ENCODE measurements at places on chromosomes 3 and 15.

DNA sequence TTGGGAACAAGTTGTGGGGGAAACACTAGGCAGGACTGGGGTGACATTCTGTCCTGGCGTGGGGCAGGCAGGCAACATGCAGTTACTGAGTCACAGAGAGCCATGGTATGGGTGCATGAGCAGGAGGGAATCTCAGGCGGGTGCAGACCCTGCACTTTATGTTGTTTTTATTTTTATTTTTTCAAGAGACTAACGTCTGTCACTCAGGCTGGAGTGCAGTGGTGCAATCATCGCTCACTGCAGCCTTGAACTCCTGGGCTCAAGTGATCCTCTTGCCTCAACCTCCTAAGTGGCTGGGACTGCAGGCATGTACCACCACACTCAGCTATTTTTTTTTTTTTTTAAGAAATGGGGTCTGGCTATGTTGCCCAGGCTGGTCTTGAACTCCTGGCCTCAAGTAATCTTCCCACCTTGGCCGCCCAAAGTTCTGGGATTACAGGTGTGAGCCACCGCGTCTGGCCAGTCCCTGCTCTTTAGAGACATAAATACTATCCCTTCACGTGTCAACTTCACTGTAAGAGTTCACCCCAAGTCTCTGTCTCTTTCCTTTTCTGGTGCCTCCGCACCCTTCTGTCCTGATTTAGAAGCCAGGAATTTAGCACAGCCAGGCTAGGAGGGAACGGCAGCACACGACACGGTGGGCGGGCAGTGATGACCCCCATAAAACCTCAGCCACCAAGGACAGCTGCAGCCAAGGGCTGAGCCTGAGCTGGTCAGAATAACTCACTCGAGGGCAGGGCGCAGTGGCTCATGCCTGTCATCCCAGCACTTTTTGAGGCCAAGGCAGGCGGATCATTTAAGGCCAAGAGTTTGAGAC, 72.8 kb upstream of the IQSEC1 start:
- DNase-seq = no peak

GRCh38 chr3:122912772-122913538, 114.6 kb downstream of the SEMA5B start:
- DNase-seq = no peak

- DNase-seq = peak; percentile 60
Measured at GRCh38 chr3:197750396-197750831, 731 bp downstream of the FYTTD1 start.

DNA sequence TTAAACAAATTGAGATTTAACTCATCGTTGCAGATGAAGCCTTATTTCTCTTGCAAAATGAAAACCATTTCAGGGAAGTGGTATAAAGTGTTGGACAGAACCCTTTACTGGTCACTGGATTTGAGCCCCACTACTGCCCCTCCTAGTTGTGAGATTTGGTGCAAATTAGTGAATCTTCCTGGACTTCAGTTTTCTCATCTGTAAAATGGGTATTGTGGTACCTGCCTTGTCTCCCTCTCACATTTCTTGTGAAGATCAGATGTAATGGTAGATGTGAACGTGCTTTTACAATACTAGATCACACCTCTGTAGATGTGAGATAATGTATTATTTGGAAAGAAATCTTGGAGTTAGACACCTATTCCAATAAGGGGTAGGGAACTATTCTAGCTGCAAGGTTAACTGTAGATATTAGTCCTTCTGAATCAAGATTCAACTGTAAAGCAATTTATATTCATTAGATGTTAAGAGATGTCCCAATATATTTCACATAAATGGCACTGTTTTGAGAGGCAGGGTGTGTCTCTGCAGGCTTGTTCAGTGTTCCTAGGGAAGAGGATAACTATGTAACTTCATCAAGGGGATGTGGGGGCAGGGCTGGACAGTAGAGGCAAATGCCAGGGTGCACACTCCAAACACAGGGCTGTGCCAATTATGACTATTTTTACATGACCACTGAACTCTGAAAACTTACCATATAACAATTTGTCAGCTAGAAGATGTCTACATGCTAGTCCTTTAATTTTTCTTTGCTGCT, 112.4 kb upstream of the PFN2 start:
- no peak for DNase-seq

- no peak for DNase-seq
Measured at GRCh38 chr15:41881920-41882688, 11.7 kb downstream of the SPTBN5 start.

DNA sequence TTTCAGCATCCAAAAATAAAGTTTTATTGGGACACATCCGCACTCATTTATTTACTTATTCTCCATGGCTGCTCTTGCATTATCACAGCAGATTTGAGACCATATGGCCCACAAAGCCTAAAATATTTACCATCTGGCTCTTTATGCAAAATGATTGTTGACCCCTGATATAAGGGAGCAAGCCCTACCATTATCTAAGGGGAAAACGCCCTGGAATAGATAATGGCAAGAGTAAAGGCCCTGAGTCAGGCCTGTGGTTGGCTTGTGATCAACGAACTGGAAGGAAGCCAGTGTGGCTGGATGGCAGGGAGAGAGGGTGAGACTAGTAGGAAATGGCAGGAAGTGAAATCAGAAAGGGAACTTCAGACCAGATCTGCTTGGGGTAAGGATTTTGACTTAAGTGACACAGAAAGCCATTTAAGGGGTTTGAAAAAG, 24.6 kb upstream of the DMXL2 start:
- DNase-seq = no peak

- no peak for DNase-seq
Measured at GRCh38 chr3:145032791-145033190, 1061.2 kb downstream of the DIPK2A start.

DNA sequence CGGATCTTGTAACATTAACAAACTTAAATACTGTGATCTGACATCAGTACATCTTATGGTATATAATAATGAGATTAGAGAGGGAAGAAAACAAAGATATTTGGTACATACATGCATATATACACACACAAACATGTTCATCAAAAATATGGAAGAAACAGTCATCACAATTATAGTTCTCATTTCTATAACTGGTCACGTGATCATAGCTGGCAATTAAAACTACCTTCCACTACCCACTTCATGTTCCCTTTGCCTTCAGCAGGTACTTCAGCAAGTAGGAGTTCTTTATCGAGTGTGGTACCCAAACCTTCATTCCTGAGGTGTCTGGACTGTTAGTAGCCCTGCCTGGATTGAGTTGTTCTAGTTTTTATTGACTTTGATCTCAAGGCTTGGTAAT, 70.9 kb upstream of the ALDH1A3 start:
- DNase-seq = no peak

GRCh38 chr3:17201538-17201937, 316.8 kb downstream of the PLCL2 start:
- DNase-seq = no peak

GRCh38 chr3:13174011-13174802, 101.0 kb upstream of the IQSEC1 start:
- DNase-seq = no peak

- no peak for DNase-seq
Measured at GRCh38 chr3:37997342-37997741, 6.8 kb downstream of the VILL start.

GRCh38 chr3:77571971-77572715, 532.2 kb downstream of the ROBO2 start:
- DNase-seq = no peak

DNA sequence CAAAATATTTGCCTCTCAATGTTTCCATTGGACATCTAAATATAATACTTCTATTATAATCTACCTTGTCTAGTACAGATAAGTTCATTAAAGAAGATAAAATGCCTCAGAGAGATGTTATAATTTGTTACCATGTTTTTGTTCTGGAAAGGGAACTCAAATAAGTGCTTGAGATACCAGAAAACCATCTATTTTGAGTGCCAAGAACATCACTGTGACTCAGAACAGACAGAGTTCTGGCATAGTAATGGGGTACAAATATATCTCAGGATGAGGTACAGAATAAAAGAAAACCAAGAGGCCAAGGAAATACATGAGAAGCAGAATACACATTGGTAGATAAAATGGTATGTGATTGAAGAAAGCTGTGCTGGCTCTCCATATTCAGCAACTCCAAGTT, 58.9 kb downstream of the IMPG2 start:
- no peak for DNase-seq

DNA sequence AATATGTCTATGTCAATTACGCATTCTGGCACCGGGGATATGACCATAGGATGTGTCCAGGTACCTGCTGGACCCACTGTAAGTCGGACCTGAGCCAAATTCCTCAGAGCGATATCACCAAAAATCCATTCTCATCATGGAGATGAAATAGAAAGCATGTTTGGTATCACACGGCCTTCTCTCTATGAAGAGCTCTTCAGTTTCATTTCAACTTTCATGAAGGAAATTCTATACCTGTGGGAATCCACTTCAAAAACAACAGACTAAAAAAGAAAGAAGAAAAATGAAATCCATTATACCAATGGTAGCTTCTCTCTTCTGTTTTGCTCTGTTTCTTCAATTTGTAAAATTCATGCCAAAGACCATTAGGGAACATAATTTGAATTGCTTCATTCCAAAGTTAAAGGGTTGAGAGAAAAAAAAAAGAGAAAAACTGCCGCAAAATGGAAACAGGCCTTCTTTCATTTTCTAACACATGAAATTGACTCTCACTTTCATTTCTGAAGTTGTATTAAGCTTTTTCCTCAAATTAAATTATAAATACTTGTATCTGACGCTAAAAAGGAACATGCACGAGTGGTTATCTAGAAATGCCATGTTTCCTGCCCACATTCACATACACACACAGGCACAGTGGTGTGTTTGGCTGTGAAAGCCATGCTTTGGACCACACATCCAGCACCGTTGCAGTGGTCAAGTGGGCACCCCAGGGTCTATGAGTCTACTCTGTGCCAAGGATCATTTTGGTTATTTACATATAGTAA, 46.9 kb upstream of the DIPK2A start:
- no peak for DNase-seq

DNA sequence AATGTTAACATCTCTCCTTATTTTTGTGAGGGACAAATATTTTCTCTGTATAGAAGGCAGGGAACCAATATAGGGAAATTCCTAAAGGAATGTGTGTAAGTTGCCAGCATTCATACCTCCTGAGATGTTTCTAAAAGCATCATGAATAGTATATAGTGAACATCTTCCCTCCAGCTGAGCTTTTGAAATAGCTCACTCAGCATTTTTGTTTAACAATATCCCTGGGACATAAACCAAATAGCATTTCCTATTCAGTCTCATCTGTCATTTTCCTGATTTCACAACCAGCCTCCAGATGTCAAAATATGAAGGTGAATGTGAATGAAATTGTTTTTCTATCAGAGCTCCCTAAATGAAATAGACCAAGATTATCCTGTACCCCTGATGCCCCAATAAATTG, 137.2 kb downstream of the PPM1L start:
- no peak for DNase-seq

DNA sequence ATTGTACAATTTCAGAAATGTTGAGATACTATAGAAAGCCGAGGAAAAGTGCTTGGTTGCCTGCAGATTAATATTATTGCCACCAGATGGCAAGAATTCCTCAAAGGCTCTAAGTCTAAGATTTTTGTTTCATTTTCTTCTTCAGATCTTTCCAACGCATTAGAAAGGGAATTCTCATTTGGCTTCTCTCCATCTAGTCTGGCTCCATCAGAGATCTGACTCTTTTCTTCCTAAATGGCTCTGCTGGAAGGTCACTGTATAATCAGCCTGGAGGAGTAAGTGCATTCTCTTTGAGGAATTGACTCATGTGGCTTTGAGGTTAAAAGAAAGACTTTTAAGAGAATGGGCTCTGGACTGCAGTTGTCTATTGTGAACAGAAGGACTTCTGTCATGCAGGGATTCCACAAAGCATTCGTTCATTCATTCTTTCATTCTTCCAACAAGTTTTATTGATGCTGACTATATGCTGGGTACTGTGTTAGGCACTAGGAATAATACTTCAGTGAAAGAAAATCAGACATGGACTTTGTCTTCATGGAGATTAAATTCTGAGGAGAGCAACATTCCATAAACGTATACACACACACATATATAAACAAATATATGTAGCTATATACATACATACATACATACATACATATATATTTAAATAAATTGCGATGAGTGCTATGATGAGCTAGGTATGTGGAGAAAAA, 55.3 kb downstream of the SLC28A2 start:
- DNase-seq = peak; percentile 28

- DNase-seq = no peak
Measured at GRCh38 chr3:175105066-175105465, 245.9 kb downstream of the NAALADL2 start.

GRCh38 chr3:129503471-129504291, 24.8 kb upstream of the RHO start:
- DNase-seq = no peak

GRCh38 chr3:52813810-52814209, 16.7 kb downstream of the ITIH4 start:
- no peak for DNase-seq

DNA sequence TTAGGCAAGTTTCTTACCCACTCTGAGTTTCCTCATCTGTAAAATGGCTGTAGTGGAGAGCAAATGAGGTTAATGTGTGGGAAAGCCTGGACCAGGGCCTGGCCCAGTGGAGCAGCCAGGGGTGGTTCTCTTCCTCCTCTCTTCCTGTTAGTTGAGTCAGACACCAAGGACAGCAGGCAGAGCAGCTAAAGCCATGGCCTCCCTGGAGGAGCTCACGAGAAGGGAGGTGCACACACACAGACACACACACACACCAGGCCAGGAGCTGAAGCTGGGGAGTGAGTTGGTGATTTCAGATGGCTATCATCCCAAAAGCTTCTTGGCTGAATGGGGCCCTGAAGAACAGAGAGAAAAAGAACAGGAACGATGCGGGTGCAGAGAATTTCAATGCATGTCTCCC, 33.2 kb upstream of the TSPAN3 start:
- no peak for DNase-seq

- no peak for DNase-seq
Measured at GRCh38 chr3:21109056-21109455, 642.0 kb downstream of the ZNF385D start.

DNA sequence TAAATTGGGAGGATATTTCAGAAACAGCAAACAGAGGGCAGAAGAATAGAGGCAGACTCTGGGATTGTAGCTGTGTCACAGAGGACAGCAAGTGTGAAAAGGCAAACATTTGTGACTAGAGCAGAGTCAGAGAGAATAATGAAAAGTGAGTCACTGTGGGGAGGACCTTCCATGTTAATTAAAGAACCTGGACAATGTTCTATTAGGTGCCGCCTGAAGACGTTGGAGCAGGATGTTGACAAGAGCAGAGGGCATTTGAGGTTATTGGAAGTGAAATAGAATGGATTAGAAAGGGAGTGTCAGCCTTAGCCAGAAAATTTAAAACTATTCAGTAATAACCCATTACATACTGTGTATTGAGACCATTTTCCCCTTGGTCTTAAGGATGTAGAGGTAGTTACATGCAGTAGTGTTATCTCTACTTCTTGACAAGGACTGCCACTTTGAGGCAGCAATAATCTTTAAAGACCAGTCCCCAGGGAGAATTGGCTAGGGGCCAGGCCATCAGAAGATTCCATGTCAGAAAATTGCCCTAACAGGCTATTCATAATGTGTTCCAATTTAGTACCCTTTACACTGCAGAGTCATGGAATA, 5.8 kb downstream of the ACKR2 start:
- DNase-seq = no peak
